ENCODE measurements at places on chromosomes 2 and 18.

- no peak for DNase-seq
Observed at GRCh38 chr2:71607151-71607889, 154.0 kb downstream of the DYSF start.

GRCh38 chr2:153967248-153967973 lies 95.7 kb downstream of the GALNT13 start:
- no peak for DNase-seq

DNA sequence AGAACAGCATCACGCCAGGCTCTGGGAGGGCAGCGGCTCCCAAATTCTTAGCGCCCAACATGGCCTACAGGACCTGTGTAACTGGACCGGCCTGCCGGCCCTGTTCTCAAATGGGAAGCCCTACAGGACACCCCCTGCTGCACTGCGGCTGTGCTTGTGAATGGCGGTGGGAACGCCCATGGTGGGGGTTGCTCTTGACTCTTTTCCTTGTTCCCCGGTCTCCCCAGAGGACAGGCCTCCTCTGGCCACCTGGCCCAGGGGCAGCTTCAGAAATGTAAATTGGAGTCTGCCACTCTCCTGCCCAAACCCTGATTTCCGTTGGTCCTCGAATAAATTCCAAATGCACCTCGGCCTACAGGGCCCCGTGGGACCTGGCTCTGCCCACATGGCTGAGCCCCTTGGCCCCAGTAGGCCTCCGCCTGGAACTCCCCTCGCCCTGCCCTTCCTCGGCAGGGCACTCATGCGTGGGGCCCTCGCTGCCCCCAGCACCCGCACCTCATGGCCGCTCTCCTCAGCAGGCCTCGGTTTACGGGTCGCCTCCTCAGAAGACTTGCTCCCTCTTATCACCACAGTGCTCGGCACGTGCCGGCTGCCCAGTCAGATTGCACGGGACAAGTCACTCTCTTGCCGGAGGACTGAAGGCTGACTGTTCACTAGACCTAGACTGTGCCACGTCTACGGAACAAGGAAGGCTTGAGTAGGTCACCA lies 29.4 kb downstream of the KCNIP3 start:
- no peak for DNase-seq

- peak; percentile 31 for DNase-seq
Observed at GRCh38 chr2:58762176-58762781, 521.2 kb upstream of the FANCL start.

DNA sequence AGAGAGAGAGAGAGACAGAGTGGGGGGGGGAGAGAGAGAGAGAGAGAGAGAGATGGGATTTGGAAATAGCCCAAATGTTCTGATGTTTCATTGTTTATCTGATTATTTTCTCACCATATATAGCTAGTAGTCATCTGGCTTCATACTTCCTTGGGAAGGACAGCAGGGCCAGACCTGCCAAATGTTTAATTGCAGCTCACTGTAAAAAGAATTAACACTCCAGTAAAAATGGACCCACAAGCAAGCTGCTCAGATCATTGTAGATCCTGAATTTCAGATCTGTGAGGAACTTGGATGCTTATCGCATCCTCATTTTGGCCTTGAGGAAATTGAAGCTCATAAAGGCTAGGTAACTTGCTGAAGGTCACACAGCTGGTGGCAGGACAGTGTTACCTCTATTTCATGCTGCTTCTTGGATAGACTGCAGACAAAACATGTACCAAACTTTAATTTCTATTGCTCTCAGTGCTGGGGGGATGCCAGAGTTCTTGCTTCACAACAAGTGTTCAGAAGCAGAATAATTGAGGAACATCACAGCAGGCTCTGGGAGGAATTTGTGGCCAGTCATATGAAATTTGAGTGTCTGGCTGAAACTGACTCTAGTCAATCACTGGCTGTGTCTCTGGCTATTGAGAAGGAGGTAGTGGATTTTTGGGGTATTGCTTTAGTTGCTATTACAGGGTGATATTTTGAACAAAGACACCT lies 223.5 kb downstream of the PIK3C3 start:
- DNase-seq = no peak

DNA sequence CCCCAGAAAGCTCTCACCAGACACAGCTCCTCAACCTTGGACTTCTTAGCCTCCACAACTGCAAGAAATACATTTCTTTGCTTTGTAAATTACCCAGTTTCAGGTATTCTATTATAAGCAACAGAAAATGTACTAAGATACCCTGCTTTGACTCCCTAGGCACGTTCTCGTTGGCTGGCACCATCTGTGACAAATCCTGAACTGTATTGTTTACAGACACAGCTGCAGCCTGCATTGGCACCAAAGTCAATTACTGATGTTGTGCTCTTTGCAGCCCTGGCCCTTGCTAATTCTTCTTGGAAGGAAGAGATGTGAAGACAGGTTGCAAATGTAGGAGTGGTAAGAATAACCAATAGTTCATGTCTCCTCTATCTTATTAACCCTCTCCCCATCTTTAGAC lies 72.7 kb upstream of the FAM136A start:
- no peak for DNase-seq

All from stimulated activated CD4-positive, alpha-beta T cell treated with anti-CD3 and anti-CD28 coated beads, Interleukin-2, amount 100 ng/mL, for 24 hours (primary cell).